Lung (tissue), 17 donors: ENCODE measurements at places on chromosomes 1 and 21. TPM values are rescaled to one million over a fixed set of nuclear protein-coding genes. Genes with fewer than 3 reads are reported as not detected.

Gene ANGPTL3
- 0.06 TPM for total RNA-seq

DNA sequence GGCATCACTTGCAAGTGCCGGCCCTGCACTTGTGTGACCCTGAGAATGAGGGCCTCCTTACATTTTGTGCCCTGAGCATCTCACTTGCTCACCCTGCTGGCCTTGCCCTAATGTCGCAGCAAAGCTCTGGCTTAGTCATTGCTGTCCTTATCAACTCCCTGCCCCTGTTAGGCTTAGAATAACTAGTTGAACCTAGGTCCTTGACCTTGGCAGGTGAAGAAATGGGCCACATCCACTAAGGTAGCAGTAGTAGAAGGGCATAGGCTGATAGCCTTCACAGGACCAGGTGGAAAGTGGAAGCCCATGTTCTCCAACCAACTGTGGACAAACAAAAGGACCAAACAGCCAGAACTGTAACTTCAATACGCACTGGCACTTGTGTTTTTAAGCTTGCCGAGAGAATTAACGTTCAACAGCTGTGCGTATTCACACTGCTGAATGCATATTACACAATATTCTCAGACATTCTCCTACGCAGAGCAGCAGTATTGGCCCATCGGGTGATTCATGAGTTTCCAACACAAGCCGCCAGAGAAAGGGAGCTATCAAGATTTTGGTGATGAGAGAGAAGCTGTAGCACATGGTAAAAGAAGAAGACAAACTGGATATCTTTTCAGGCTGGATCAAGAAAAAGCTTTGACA, 27.7 kb upstream of the PTGFRN start:
- peak; percentile 94 for DNase-seq

DNA sequence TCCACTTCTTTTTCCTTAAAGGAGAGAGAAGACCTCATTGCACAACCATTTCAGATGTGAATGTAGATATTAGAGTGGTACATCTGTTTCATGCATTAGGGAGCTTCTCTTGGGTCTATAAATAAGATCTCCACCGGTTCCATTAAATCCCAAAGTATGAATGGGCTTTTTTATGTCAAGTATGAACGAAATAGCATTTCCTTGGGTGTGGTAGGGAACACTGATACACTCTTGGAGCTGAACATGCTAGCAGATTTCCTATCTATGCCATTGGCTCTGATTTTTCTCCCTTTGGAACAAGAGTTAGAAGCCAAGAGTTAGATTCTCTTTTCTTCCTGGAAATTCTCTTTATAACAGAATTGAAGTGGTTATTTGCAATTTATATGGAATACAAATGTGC, 245.6 kb upstream of the ADAMTS5 start:
- no peak for DNase-seq

- DNase-seq: no peak
Measured at GRCh38 chr1:22169816-22170215, 26.9 kb upstream of the WNT4 start.

GRCh38 chr1:160267284-160267991, 5.1 kb upstream of the DCAF8 start:
- no peak for DNase-seq

- DNase-seq: no peak
Measured at GRCh38 chr21:32437729-32438128, 25.2 kb downstream of the EVA1C start.

DNA sequence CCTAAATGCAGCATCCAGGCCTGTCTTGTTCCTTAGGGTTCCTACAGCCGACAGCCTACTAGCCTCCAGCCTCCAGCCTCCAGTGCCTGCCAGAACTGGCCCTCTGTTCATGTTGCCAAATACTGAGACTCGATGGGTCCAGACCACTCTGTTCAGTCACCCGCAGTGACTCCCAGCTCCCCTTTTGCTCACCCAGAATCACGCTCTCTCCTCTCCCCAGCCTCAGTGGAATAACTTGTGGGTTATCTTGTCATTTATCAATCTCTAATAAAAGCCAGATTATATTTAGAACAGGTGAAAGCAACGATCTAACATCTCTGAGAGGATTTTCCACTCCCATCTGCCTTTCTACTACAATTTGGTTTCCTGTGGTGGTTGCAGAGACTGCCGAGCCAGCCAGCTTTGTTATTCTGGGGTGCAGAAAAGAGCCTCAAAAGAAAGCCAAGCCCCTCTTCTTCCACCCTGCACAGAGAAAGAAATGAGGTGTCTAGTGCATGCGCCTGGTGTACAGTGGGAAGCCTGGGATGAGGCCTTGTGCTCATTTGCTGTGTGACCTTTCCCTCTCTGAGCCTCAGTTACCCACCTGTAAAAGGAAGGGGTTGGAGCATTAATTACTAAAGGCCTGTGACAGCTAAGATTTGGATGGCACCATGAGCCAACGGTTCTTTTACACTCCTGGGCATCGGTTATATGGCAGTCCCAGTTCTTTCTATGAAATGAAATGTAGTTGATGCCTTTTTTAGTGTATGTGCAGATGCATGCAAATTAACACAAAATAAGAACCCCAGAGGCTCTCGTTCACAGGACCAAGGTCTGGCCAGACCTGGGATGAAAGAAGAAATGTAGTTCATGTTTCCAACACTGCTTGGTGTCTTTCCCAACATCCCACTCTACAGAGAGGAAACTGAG, 42.9 kb upstream of the ID3 start:
- DNase-seq: no peak

- peak; percentile 36 for DNase-seq
Measured at GRCh38 chr1:96808191-96808590, 86.6 kb downstream of the PTBP2 start.

DNA sequence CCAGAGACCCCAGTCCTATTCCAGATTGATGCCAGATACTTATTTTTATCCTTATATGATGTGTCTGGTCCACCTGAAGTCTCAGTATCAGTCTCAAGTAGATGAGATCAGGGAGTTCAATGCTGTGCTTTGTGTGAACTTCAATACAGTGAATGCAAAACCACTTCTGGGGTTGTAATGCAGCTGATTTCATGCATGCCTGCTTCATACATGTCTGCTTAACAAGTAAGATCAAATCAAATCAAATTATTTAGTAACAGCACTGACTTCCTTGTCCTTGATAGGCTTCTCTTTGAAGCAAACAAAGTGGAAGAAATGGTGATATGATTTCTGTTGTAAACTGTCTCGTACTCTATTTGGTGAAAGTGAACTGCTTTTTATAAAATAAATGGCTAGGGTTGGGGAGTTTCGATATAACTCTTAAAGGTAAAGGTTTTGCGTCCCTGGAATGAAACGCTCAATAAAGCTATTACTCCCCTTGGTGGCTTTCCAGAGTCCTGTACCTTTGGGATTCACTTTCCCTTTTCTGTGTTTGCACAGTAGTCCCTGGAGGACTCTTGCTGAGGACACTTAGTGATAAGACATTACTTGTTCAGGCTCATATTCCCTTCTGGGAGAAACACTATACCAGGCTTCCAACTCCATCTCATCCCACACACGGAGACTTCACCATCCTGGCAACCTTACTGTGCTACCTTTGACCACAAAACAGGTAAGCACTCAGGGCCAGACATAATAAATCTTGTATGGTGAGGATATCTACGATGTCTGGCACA, 59.3 kb downstream of the FH start:
- no peak for DNase-seq
